ENCODE measurements at places on chromosomes 16 and 17.

DNA sequence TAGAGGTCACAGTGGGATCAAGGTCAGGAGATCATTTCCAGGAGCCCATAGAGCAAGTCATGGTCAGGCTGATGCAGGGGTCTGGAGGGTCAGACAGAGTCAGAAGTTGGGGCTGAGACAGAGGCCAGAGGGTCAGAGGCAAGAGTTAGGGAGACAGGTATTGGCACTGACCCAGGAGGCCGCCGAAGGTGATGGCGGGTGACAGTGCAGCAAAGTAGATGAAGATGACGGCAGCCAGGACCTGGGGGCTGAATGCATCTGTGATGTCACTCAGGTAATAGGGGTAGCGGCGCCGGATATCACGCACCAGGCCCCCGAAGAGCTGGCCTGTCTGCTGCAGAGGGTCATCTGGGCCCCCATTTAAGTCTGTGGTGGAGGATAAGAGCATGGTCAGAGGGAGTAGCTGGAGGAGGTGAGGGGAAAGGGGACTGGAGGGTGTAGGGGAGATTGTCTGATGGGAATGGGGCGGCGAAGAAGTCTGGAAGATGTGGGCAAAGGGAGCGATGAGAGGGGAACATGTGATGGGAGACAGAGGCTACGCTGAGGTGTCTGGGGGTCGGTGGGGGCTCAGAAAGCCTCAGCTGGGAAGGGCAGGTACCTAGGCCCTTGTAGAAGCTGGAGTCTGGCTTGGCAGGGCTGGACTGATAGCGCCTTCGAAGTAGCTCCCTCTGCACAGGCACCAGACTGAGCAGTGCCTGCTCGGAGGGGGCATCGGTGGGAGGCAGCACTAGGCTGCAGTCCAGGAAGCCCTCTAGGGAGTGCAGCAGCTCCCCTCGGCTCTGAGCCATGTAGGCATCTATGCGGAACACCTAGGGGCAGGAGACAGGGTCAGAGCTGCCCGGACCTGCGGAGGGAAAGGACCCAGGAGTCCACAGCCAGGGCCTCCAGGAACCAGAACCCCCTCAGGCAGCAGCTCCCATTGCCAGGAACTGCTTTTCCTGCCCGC is 9.8 kb downstream of the SLC4A1 start:
- DNase-seq = no peak

GRCh38 chr16:87661561-87661960 is 59.3 kb downstream of the JPH3 start:
- peak; percentile 71 for DNase-seq

- no peak for DNase-seq
These were observed 702.8 kb downstream of the KCNJ2 start for GRCh38 chr17:70872103-70872502.

- no peak for DNase-seq
These were observed 371.5 kb downstream of the SEC14L1 start for GRCh38 chr17:77512062-77512946.

DNA sequence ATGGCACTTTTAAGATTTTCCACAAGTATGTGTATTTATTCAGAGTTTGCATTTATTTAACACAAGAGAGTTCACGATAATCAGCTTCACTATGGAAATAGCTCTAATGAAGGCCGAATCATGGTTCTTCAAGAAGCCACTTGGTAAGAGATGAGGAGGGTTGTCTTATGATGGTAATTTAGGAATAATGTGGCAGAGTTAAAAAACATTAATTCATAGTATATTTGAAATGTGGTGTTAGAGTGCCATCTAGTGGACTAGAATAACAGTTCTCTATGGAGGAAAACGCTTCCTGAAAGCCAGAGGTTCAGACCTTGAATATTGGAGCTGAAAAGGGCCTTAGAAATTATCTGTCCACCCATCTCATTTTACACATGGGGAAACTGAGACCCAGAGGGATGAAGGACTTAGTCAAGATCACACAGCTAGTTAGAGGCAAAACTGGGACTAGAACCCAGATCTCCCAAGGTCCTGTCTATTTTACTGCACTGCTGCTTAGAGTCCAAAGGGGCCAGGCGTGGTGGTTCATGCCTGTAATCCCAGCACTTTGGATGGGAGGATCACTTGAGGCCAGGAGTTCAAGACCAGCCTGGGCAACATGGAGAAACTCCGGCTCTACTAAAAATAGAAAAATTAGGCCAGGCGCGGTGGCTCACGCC is 33.8 kb upstream of the KPNB1 start:
- no peak for DNase-seq

DNA sequence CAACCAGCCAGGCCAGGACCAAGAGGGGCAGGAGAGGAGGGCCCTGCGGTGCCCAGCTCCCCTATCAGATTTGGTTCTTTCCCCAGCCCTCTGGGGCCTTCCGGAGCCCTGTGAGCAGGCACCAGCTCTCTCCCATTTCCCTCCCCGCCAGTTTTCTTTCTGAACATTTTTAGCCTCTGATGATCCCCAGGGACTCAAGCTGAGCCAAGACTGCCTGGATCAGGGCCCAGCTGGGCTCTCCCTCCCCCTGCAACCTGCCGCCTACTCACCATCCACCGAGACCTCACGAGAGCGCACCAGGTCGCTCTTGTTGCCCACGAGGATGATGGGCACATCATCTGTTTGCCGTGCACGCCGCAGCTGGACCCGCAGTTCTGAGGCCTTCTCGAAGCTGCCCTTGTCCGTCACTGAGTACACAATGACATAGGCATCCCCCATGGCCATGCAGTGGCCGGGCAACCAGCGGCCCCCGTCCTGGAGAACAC is 2.0 kb downstream of the RRAD start:
- DNase-seq = no peak

DNA sequence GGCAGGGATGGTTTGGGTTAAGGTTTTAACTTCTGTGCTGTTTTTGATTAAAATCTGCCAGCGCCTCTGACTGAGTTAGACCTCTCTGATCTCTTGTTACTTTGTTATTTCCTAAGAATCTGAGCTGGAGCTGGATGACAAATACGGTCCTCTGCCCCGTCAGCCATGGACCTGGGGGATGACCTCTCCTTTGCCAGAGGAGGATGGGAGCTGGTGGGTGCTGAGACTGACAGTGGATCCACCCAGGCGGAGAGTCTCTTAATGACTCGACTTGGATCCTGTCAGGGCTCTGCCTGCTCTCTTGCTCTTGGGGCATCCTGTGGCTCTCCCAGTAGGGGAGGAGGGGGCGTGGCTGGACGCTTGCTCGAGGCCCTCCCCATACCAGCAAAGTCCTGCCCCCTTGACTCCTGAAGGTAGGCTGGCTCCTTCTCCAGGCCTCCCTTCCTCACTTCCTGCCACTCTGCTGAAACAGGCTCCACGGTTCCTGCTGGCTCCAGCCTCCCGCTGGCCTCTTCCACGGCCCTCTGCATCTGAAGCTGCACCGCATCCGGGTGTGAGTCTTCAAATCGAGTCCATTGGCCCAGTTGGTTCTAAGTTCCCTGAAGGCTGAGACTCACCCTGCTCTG is 24.8 kb upstream of the MAP3K14 start:
- peak; percentile 10 for DNase-seq

DNA sequence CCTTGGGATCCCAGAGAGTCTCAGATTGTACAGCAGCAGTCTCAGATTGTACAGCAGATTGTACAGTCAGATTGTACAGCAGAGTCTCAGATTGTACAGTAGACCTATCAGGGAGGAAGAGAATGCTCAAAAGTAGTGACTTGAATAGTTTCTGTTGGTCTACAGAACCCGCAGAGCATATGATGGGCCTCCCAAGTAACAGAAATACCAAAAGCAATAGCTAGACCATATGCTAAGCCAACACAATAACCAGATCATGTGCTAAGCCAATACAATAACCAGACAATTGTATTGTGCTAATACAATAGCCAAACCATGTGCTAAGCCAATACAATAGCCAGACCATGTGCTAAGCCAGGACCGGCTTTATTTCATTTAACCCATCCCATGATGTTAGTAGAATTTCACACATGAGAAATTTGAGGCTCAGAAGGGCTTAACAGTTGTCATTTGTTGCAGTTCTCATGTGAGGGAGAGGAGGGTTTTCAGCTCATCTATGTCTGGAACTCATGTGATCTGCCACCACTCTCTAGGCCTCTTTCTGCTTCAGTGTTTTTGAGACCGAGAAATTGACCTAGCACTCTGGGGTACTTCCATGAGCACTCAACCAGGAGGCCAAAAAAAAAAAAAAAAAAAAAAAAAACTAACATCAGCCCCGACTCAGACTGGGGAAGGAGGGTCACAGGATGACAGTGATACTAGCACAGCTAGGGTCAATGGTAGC is 144.0 kb downstream of the SOX9 start:
- DNase-seq = no peak

- DNase-seq = peak; percentile 68
These were observed 17.1 kb upstream of the C17orf113 start for GRCh38 chr17:42067371-42068091.

- no peak for DNase-seq
These were observed 40.6 kb upstream of the ARL6IP1 start for GRCh38 chr16:18841833-18842525.

GRCh38 chr16:86251682-86252081 is 258.6 kb upstream of the FOXF1 start:
- no peak for DNase-seq

DNA sequence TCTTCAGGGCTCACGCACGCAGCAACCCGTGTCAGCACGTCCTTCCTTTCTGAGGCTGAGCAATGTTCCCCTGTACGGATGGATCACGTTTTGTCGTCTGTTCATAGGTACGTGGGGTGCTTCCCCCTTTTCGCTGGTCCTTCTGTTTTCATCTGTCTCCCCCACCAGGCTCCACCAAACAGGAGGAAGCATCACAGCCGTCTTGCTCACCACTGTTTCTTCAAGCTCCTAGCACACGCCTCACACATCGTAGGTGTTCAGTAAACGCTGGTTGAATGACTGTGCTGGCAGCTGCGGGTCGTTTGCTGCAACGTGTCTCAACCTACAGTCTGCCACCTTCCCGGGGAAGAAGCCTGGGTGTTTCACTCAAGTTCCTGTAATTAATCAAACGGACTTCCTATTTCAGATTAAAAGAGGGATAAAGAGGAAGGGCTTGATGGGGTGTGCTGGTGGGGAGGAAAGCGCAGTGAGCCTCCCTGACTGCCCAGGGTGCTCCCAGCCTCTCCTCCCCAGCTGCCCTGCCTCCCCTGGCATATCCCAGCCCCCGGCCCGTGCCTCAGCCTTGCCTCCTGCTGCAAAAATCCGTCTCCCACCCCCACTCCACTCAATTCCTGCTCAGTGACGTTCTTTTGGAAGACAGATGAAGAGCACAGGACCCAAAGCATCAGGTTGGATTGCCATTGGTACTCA is 76.7 kb upstream of the DOC2B start:
- DNase-seq = no peak

DNA sequence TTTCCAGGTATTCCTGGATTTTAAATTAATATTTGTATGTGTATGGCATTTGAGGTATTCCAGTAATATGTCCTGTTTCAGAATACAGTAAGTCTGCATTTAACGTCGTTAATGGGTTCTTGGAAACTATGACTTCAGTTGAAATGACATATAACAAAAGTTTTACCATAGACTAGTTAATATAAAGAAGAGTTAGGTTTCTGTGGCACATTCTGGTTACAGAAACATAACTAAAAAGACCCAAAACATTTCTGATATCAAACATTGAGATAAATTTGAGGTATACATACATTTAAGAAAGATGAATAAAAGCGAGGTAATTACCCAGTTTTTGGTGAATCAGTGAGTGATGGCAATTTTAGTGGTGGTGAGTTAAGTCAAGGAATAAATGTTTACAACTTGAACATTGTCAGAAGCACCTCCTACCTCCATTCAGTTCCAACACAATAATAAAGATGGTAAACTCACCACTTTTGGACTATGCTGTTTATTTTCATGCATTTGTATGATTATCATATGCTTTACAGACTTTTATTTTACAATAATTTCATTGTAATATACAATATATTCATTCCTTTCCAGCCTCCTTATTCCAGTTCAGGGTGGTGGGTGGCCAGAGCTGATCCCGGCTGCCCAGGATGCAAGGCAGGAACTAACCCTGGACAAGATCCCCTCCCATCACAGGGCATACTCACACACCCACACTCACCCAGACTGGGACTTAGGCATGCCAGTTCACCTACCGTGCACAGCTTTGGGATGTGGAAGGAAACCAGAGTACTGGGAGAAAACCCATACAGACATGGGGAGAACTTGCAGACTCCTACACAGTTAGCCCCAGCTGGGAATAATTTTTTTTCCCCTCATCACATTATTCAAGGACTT is 9.7 kb downstream of the LUC7L3 start:
- no peak for DNase-seq

- peak; percentile 97 for DNase-seq
These were observed at the start of the genes DNAAF1 and HSDL1 for GRCh38 chr16:84144859-84145639. TSS of gene DNAAF1 (plus strand) at chr16:84145308. CDS start at chr16:84145441, 133 bp downstream. TSS of gene HSDL1 (minus strand) at chr16:84145177. CDS start at chr16:84131321, 13,856 bp downstream.

- no peak for DNase-seq
These were observed 6.7 kb downstream of the ERI2 start for GRCh38 chr16:20799599-20799998.

DNA sequence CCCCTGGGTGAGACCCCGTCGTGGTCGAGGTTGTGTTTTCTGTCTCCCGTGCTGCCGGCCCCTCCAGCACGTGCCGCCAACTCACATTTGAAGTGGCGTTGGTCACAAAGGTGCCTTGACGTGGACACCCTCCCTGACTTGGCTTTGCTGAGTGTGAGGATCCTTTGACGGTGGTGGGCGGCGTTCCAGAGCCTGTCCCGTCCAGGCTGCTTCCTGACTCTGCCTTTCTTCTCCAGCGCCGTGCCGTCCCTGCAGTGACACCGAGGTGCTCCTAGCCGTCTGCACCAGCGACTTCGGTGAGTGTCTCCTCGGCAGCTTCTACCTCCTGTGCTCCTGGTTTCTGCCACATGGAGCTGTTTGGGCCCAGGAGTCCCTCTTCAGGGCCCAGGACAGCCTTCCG is 13.5 kb downstream of the METRNL start:
- DNase-seq = no peak

DNA sequence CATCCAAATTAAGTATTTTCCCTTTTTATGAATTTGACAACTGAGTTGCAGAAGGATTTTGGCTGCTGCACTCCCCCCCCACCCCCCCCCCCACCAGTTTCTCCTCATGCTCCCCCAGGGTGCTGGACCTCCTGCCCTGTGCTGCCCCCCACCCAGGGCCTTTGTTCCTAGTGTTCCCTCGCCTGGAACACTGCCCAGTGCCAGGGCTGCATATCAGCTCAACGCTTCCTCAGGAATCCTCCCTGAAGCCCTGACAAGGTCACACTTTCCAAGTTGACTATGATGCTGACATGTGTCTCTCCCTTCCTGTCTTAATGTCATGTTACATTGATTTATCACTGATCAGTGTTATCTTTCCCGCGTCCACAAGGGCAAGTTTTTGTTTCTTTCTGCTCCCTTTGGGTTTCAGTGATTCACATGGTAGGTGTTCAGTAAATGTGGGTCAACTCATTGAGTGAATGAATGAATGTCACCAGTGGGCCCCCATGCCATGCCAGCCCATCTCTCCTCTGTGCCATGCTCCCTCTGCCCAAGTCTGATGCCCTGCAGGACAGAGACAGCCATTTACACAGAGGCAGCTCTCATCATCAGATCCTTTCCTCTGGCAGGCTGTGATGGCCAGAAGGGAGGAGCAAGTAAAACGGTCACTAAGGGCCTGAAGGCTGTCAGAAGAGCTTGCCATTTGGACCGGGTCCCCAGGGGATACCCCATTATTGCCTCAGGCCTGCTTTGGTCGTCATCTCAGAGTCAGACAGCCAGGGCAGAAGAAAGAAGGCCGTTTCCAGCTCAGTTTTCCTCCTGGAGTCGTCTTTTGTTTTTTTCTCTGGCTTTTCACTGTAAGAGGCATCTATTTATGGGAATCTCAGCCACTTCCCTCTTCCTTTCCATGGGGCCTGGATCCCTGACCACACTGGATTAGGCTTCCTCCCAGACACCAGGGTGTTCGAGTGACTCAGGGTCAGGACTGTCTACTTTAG is 386.2 kb downstream of the SNX29 start:
- no peak for DNase-seq

- no peak for DNase-seq
These were observed 50.2 kb downstream of the ANKFN1 start for GRCh38 chr17:56203430-56203829.

GRCh38 chr17:43645765-43646481 is 15.8 kb downstream of the MEOX1 start:
- peak; percentile 31 for DNase-seq
